Femur (tissue), 1 donor: ENCODE measurements at places on chromosomes 7 and 10.

GRCh38 chr7:107678110-107678753 is 17.6 kb downstream of the SLC26A4 start:
- no peak for DNase-seq

GRCh38 chr7:134571101-134571500 is 22.2 kb downstream of the AKR1B15 start:
- DNase-seq: no peak

GRCh38 chr10:110789604-110790433 is 81.9 kb upstream of the PDCD4 start:
- no peak for DNase-seq

DNA sequence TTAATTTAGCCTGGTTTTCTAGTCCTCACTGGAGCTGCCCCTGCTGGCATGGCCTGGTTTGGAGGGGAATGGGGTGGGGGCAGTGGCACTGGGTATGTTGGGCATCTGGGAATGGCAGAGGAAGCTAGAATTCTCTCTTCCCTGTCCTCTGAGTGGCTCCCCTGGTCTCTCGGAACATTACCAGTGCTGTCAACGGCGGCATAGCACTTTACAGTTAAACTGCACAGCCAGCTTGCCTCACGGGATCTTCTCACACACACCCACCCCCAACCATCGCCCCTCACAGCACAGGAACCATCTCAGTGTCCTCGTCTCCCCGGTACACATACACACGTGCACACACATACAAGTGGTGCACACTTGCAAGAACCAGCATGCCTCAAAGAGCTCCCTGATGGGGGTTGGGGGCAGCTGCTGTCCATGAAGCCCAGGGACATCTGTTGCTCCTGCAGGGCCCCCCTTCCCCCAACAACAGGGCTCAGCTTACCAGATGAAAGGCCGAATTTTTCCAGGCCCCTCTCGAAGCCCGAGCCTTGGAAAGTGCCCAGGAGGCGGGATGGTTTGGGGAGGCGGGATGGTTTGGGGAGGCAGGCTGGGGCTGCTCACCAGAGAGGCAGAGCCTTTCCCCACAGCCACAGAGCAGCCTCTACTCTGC is 41.0 kb downstream of the TSPAN15 start:
- peak; percentile 78 for DNase-seq

- no peak for DNase-seq
Measured at GRCh38 chr7:28618383-28618782, 206.1 kb downstream of the CREB5 start.

- DNase-seq: peak; percentile 66
Measured at GRCh38 chr7:99393355-99394187, 14.8 kb downstream of the PDAP1 start.

GRCh38 chr7:219581-220150 is 27.3 kb downstream of the FAM20C start:
- peak; percentile 69 for DNase-seq

GRCh38 chr7:105678811-105679495 is 97.7 kb upstream of the EFCAB10 start:
- peak; percentile 77 for DNase-seq

- no peak for DNase-seq
Measured at GRCh38 chr10:88232983-88233543, 350.1 kb downstream of the RNLS start.

DNA sequence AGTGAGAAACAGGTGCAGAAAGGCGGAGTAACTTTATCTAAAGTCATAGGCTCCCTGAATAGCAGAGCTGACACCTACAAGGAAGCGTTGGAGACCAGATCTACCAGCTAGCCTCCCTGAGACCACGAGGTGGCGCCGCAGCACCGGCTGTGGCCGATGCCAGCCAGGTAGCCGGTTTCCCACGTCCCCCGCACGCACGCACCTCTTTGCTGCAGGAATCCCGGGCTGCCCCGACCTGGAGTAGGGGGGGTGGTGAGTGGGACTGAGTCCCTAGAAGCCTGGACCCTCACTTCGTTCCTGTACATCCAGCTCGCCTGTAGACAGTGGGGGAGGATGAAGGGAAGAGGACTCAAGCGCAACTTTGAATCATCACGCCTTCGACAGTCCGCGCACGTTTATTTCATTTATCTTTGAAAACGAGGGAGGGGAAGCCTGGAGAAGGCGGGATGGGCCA is 3.7 kb downstream of the ELOVL3 start:
- peak; percentile 88 for DNase-seq

GRCh38 chr7:159227433-159227832 is 82.8 kb upstream of the VIPR2 start:
- DNase-seq: no peak

- no peak for DNase-seq
Measured at GRCh38 chr7:6198689-6199595, 73.5 kb downstream of the CYTH3 start.

DNA sequence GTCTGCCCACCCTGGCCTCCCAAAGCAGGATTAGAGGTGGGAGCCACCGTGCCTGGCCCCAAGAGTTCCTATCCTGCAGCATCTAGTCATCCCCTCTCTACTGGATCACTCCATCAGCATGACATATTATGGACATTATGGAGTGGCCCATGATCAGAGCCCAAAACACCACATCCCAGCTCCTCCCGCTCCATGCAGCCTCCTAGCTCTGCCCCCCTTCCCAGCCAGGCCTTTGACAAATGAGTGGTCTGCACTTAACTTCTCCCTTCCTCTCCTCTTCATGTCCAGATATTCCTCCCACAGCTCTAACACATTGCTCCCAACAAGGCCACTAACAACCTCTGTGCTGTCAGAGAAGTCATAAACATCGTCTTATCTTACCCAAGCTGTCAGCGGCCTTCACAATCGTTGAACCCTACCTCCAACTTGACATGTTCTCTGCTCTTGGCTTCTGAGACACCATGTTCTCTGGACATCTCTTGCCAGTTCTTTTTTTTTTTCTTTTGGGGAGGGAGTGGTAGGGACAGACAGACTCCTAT is 187.6 kb downstream of the NSUN6 start:
- no peak for DNase-seq

- DNase-seq: peak; percentile 41
Measured at GRCh38 chr7:139570119-139570518, 46.6 kb downstream of the CLEC2L start.

- DNase-seq: no peak
Measured at GRCh38 chr10:125575843-125576242, 107.1 kb downstream of the TEX36 start.

DNA sequence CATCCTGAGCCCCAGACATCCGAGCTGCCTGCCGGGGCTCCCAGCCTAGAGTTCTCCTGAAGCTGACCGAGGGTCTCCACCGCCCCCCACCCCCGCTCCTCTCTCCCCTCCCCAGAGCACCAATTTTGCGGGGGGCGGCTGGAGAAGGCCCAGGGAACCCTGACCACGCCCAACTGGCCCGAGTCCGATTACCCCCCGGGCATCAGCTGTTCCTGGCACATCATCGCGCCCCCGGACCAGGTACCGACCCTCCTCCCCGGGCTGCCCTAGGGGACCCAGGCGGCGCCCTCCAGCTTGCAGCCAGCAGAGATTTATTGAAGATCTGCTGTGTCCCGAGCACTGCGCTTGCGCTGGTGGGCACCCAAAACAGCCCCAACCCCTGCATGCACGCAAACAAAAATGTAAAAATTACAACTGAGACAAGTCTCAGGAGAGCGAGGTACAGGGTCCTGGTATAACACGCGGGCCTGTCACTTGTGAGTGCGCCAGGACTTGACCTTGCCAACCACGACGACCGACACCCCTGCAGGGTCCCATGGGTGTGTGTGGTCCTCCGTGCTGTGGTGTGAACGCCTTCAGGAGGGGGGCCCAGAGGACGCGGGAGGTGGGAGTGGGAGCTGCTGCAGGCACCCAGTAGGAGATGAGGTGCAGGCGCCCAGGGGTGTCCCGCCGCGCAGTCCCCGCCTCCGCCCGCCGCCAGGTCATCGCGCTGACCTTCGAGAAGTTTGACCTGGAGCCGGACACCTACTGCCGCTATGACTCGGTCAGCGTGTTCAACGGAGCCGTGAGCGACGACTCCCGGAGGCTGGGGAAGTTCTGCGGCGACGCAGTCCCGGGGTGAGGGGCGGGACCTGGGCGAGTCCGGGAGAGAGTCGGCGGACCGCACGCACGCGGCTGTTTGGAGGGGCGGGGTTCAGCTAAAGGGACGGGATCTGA is 3.1 kb downstream of the PCOLCE start:
- no peak for DNase-seq

DNA sequence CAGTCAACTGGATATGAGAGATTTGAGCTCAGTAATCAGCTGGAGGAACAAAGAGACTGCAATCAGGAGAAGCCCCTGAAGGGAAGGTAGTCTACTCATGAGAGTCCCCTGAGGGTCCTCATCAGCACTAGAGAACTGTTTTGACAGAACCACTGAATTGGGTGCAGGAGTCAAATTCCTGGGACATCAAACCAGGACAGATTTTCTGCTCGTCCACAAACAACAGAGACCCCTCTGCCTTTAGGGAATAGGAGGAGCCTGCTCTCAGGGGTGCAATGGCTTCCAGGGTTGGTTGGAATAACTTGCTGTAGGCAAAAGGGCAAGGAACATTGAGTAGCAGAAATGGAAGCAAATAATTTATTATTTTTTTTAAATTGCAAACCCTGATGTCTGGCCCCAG is 21.9 kb upstream of the NEUROD6 start:
- no peak for DNase-seq

- DNase-seq: no peak
Measured at GRCh38 chr7:125098377-125098970, 168.8 kb upstream of the POT1 start.

DNA sequence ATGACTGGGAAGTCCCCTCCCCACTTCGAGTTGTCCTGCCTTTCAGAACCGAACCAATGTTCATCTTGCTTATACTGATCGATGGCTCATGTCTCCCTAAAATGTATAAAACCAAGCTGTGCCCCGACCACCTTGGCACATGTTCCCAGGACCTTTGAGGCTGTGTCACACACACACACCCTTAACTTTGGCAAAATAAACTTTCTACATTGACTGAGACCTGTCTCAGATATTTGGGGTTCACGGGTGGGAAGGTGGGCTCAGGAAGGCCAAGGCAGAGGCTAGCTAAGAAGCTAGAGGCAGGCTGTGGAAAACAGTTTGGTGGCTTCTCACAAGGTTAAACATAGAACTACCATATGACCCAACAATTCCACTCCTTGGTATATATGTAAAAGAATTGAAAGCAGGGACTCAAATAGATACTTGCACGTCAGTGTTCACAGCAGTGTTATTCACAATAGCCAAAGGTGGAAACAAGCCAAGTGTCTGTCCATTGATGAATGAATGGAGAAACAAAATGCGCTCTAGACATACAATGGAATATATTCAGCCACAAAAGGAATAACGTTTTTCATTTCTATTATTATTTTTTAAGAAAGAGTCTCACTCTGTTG is 15.4 kb downstream of the PRF1 start:
- DNase-seq: no peak

DNA sequence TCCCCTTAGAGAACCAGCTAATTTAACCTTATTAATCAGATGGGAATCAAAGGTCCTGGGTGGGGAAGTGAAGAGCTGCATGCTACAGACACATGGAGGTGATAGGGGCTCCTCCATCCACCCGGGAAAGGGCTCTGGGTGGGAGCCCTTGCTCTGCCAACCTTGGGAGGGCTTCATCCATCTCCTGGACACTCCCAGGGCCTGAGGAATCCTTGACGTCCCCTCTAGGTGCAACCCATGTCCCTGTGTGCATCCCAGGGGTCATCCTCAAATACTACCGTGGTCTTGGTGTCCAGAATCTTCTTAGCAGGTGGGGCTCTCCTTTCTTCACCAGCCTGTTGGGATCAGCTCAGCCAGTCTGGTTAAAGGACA is 55.4 kb upstream of the IGFBP3 start:
- DNase-seq: no peak
